ENCODE measurements at places on chromosomes 1 and 21. TPM values are rescaled to one million over a fixed set of nuclear protein-coding genes. Genes with fewer than 3 reads are reported as not detected.

Gene KCNT2
- polyA plus RNA-seq = not detected

DNA sequence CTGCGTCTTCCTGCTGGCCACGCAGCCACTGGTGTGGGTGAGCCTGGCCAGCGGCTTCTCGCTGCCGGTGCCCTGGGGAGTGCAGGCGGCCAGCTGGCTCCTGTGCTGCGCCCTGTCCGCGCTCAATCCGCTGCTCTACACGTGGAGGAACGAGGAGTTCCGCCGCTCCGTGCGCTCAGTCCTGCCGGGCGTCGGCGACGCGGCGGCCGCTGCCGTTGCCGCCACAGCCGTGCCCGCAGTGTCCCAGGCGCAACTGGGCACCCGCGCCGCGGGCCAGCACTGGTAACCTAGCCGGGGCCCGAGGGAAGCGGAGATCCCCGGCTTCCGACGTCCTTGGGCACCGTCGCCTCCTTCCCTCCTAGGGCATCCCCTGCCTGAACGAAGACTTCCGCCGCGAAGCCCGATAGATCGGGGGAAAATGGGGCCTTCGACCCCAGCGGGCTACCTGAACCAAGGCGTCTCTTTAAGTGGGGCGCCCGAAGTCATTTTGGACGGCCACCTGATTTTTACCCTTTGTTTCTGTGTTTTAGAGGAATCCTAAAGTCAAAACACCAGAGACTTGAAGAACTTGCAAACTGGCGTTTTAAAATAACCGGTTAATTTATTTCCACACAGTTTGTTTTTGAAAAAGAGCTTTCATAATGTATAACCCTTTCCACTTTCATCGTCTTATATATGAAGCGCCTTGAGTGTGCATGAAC, 2.0 kb downstream of the GPR88 start:
- no peak for DNase-seq

GRCh38 chr21:38712071-38712470, 93.7 kb upstream of the ETS2 start:
- no peak for DNase-seq

Gene NUAK2
- polyA plus RNA-seq = 18.6 TPM

Measured in CD4-positive, CD25-positive, alpha-beta regulatory T cell (primary cell).